ENCODE measurements at places on chromosomes 4 and X. TPM values are rescaled to one million over a fixed set of nuclear protein-coding genes. Genes with fewer than 3 reads are reported as not detected.

Gene ENOX2
- total RNA-seq = 19.8 TPM

DNA sequence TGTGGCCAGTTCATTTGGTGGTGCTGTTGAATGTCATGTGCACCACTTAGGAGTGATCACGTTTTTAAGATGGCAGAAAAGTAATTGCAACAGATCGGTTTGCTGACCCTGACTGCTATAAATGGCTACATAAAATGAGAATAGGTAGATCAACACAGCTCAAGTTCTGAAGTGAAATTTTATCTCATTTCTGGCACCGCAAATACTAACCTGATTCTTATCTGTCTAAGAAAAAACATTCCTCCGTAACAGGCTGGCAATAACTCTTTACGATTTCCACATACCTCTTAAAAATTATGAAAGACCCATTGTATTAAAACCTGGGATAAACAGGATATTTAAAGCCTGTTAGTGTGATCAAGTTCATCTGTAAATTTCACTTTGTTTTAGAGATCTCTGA lies 387.5 kb downstream of the PDGFC start:
- H3K36me3 ChIP-seq = no peaks in the 10 kb centered on the region
- no peak overlapping the region for H3K4me3 ChIP-seq
- H3K27me3 ChIP-seq = no peaks in the 10 kb centered on the region
- DNase-seq = no peak

DNA sequence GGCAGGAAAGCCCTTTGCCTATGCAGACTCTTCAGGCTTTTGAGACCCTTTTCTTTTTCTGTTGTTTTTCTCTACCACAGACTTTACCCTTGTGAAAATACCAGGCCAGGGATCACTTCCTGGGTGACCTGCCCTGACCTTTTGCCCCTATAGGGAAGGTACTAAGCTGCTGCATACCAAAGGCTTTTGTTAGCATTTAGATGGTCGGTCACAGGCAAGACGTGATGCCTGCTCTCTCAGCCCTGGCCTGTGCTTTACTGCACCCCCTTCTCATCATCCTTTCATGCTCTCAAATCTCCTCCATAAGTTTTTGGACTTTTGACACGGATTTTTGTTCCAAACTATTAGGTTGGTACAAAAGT lies 98.2 kb downstream of the ARHGAP10 start:
- no peaks in the 10 kb centered on the region for H3K27me3 ChIP-seq
- peaks cover 9% of the 10 kb centered on the region for H3K36me3 ChIP-seq
- H3K27ac ChIP-seq = peak overlapping the region; percentile 16
- no peak overlapping the region for H3K4me3 ChIP-seq
- peaks cover 38% of the 10 kb centered on the region for H3K4me1 ChIP-seq

Gene SMIM10
- total RNA-seq = 2.5 TPM

Gene THAP9
- total RNA-seq = 3.0 TPM

Gene MMRN1
- total RNA-seq = 0.17 TPM

DNA sequence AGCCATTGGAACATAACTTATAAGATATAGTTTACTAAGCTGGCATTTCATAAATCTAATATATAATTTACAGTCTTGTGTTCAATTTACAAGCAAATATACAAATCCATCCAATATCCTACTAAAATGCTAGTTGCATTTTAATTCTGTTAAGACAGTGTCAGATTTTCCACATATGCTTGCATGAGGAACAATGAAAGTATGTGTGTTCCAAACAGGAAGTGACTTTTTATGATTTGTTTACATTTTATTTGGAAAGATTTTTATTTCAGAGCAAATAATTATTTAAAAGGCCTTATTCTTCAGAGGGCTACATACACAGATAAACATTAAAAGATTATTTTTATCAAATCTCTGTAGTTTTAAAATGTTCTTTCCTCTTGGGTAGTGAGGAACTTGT lies 130.1 kb downstream of the KLHL34 start:
- H3K27ac ChIP-seq = no peak overlapping the region
- H3K4me1 ChIP-seq = no peaks in the 10 kb centered on the region
- no peaks in the 10 kb centered on the region for H3K36me3 ChIP-seq
- H3K27me3 ChIP-seq = no peaks in the 10 kb centered on the region
- no peak for DNase-seq
- no peak overlapping the region for H3K4me3 ChIP-seq

GRCh38 chr4:8308144-8308543 lies 38.6 kb downstream of the HTRA3 start:
- no peak overlapping the region for H3K27ac ChIP-seq
- no peak overlapping the region for H3K4me3 ChIP-seq
- H3K36me3 ChIP-seq = no peaks in the 10 kb centered on the region
- H3K27me3 ChIP-seq = peaks cover 7% of the 10 kb centered on the region
- DNase-seq = peak; percentile 23

Gene CYLC1
- not detected for total RNA-seq
